ENCODE measurements at places on chromosomes 2 and 18.

- DNase-seq: no peak
Observed at GRCh38 chr2:8662239-8662879, 19.5 kb upstream of the ID2 start.

DNA sequence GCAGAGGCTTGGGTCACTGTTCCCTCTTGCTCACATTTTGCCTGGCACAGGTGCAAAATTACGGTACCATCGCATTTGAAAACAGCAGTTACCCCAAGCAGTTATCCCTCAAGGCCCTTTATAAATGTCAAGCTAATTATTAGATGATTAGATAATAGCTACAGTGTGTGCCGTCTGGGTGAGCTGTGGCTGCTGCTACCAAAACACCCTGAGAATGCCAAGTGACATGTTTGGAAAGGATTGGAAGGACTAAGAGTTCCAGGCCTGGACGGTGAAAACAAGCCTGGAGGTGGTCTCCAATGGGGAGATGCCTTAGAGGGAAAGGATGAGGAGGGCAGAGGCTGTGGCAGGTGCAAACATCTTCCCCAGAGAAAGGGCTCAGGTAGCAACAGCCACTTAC, 120.6 kb downstream of the CAPN13 start:
- DNase-seq: no peak

DNA sequence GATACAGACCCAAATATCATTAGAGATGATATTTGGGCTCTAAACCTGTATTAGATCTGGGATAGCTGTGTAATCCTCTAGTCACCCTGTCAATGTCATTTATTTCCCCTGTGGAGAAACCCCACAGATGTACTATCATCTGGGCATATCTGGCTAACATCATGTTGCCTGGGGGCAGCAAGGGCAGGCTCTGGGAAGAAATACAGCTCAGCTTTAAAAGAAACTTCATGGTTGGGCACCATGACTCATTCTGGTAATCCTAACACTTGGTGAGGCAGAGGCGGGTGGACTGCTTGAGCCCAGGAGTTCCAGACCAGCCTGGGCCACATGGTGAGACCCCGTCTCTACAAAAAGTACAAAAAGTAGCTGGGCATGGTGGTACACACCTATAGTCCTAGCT, 282.5 kb downstream of the SLC8A1 start:
- no peak for DNase-seq

DNA sequence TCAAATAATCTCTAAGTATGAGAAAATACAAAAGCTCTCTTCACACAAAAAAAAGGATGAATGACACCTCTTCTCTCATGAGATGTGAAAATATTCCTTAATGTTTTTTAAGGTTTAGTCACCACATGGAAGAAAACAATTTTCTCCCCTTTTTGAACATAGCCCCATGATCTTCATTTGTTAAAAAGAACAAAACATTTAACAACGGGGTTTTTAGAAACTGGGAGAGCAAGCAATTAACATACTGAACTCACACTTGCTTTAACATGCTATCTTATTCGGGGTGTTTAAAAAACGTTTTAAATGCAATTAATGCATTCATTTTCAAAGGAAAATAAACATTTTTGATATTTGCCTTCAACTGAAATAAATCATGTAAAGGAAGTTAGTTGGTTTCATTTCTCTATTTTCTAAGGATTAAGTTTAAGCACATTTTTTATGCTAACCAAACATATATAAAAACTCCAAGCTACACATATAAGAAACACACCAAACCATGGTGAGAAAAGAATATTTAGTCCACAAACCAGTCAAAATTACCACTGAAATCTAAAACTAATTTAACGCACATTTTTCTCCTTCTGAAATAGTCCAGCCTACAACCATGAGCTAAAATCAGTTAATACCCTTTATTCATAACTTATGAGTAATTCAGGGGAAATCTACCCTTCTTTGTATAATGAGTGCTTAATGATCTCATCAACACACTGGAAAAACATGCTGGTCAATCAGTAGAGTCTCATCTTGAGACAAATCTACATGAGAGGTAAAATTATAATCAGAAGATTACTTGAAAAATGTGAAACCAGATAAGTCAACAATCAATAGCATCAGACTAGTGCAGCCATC, 8.2 kb downstream of the FBXO11 start:
- no peak for DNase-seq

GRCh38 chr2:10202131-10202665, 79.7 kb downstream of the RRM2 start:
- DNase-seq: no peak

- no peak for DNase-seq
Observed at GRCh38 chr2:239876948-239877289, 148.2 kb downstream of the NDUFA10 start.

- DNase-seq: no peak
Observed at GRCh38 chr2:60109744-60110143, 443.7 kb downstream of the BCL11A start.

DNA sequence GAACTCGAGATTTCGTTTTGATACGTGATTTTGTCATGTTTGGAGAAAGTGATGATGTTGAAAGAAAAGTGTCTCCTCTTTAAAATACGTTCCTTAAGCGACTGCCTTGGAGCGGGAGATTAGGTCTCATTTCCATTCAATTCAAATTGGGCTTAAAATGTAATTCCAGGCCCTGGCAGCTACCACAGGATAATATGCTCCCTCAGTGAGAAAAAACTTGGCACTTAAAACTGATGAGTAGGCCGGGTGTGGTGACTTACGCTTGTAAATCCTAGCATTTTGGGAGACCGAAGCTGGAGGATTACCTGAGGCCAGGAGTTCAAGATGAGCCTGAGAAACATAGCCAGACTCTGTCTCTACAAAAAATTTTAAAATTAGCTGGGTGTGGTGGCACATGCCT, 146.3 kb upstream of the L3MBTL4 start:
- DNase-seq: no peak

DNA sequence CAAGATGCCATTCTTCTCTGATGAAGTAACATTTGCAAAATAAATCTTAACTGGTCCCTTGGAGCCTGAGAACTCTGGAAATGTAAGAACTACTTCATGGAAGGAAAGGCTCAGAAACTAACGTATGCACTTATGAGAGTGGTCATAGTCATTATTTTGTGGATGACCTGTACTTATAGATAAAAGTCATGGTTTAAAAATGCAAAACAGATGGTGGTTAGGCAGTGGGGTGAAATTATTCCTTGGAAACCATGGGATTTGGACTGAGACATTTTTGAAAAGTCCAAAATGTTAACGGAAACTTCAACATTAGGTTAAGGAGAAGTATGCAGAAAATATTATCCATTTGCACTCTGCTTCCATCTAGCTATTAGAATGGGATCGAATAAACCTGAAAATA, 223.0 kb downstream of the ICOS start:
- DNase-seq: no peak

DNA sequence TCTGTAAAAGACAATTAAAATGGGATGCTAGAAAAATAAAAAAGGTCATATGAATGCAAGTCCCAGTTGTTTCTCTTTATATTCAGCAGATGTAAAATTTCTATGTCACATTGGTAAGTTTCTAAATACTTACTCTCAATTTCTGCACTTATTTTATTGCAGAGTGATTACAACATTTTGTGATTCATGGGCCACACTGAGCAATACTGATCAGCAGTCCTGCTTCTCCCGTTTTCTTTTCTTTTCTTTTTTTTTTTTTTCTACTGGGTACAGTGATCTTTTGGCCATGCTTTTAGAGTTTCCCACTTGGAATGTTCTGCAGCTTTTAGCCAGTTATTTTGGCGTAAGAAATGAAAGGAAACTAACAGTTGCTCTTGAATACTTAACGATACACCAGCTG, 38.8 kb downstream of the LIMS1 start:
- DNase-seq: no peak

DNA sequence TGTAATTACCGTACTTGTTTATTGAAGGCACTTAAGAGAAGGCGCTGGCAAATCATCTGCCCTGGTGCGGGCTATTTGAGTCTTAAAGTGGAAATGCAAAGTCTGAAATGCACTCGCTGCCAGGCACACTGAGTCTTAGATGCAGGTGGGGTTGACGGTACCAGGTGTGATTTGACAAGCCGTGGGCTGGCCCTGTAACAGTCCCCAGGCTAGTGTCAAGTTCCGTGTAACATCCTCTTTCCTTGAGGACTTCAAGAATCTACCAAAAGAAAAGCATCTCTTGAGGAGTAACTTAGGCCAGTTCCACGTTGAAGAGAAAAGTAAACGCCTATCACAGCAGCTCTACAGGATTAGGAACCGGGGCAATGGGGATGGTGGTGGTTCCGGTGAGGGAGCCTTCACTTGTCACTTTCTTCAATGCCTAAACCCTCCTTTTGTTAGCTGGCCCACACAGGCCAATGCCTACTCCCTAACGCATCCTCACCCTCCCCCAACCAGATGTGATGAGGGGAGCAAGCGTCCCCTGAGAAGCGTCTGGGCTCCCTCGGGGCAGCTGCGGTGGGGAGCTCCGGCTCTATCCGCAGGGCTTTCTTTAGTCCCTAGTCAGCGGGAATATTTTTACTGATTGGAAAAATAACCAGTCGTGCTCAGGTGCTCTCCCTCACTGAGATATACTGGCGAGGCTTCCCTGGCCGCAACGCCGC, 1.5 kb upstream of the UGP2 start:
- DNase-seq: no peak

- no peak for DNase-seq
Observed at GRCh38 chr2:213723041-213723560, 438.8 kb downstream of the SPAG16 start.

DNA sequence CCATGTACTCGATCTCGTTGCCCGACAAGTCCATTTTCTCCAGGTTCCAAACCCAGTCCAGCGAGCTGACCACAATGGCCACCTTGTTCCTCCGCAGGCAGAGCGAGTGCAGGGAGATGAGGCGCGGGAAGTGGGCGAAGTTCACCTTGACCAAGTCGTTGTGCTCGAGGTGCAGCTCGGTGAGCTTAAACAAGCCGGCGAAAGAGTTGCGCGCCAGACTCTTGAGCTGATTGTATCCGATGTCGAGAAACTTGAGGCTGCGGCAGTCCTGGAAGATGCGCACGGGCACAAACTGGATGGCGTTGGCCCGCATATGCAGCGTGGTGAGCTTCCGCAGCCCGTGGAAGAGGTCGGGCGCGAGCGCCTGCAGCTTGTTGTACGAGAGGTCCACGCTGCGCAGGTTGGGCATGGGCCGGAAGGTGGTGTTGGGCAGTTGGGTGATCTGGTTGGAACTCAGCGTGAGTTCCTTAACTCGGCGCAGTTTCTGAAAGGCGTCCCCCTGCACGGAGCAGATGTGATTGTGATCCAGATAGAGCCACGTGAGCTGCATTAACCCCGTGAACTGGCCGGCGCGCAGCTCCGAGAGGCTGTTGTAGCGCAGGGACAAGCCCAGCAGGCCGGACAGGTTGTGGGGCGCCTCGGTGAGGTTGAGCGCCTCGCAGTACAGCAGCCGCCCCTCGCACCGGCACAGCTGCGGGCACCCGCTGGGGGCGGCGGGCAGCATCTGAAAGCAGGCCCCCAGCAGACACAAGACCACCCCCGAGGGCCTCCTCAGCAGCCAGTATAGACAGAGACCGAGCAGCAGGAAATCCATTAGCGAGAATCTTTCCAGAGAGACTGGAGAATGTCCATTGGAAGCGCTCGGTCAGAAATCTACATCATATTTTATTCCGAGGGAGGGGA, 1.3 kb downstream of the LRRTM1 start:
- no peak for DNase-seq

GRCh38 chr18:63159590-63159989, 160.0 kb downstream of the BCL2 start:
- no peak for DNase-seq

GRCh38 chr2:196252408-196253115, 81.2 kb upstream of the STK17B start:
- DNase-seq: no peak

GRCh38 chr2:12031866-12032265, 285.4 kb downstream of the LPIN1 start:
- DNase-seq: no peak

DNA sequence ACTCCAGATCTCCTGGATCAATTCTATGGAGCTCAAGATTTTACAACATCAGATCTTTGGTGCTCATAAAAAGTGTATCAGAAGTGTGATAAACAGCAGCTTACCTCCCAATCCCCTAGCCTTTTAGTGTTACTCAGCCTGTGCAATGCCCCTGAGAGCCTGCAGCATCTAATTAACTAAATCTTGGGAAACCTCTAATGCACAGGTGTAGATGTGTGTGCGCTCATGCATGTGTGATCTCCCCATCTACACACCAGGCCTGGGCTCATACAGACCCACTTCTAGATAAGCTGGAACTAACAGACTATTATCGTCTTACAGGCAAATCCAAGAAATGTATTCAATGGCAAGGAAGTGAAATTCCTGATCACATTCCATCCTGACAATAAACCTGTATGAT, 7.5 kb downstream of the SUCLG1 start:
- no peak for DNase-seq

- DNase-seq: no peak
Observed at GRCh38 chr2:212489719-212490346, 48.8 kb downstream of the ERBB4 start.

- no peak for DNase-seq
Observed at GRCh38 chr18:58831606-58832005, 33.1 kb upstream of the ZNF532 start.

DNA sequence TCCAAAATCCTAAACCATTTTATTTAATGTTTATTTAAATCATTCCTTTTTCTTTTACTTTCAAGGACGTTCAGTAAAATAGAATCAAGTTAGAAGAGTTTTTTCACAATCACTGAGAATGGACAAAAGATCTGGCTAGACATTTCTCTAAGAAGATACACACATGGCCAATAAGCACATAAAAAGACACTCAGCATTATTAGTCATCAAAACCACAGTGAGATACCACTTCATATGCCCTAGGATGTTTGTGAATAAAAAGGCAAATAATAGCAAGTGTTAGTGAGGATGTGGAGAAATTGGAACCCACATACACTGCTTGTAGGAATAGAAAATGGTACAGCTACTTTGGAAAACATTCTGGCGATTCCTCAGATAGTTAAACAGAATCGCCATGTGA, 76.1 kb downstream of the RHBDD1 start:
- DNase-seq: no peak

GRCh38 chr18:61718944-61719343, 173.9 kb downstream of the RNF152 start:
- DNase-seq: no peak

DNA sequence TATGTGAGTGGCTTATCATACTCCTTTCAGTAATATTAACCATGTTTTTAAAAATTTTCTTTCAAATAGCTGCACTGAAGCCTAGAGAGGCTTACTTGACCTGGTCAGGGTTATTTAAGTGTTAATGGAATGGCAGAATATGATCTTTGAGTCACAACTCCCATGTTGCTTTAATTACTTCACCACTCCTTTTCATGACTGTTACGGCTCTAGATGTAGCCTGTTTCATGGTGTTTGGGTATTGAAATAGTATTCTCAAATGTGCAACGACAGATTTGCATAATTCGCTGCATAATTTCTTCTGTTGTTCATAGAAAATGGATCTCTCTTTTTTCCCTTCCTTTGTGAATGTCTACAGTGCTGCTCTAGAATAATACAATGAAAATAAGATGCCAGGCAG, 51.6 kb upstream of the PLA2R1 start:
- DNase-seq: no peak
